ENCODE measurements at places on chromosomes 2 and 18.

DNA sequence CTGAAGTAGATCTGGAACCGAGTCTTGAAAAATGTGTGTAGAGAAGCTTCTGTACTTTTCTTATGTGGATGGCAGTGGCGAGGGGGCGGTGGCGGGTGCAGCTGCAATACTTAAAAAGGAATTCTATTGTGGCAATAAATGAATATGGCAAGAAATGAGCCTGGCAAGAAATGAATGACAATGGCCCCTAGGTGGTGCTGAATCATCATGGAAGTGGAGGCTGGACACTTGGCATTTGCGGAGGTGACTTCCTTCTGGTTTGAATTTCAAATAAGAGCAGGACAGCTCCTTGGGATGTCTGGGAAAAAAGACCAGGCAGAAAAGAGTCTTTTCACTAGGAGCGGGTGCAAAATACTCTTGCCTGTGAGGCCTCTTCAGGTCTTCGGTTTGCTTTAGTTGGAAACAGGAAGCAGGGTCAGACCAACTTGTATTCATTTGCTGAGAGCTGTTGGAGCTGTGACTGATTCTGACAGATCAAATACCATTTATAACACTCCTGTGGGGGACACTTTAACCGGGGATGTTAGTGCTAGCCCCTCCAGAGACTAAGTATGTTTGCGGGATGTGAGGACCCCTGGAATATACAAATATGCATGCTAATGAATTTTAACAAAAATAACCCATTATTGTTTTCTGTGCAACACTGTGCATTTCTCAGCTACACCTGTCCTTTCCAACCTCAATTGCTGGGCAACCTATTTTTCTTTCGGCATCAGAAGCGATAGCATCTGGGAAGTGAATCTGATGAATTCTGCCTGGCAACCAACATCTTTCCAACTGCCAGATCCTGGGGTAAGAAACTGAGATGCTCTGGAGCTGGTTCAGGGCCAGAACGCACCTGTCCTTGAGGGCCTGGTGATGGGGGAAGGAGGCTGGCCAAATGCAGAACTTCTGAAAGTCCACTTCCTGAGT is 35.4 kb downstream of the FASTKD2 start:
- DNase-seq: peak; percentile 58

DNA sequence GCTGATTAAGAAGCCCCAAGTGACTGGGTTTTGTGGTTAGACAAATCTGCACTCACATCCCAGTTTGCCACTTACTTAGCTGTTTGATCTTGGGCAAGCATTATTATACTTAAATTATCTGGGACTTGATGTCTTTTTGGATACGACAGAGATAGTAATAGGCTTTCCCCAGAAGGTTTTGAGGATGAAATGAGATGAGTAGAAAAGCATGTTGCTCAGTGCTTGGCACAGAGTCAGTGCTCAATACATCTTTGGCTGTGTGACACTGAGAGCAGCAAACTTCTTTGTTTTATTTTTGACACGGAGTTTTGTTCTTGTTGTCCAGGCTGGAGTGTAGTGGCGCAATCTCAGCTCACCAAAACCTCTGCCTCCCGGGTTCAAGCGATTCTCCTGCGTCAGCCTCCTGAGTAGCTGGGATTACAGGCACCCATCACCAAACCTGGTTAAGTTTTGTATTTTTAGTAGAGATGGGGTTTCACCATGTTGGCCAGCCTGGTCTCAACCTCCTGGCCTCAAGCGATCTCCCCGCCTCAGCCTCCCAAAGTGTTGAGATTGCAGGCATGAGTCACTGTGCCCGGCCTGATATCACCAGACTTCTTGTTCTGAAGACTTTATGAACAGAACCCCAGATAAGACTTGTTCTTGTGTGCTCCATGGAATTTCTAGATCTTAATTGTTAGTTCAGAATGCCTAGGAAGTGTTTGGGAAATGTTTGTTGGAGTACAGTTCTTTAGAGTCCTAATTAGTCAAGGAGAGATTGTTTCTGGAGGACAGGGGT is 521.2 kb downstream of the SLC4A3 start:
- DNase-seq: no peak

DNA sequence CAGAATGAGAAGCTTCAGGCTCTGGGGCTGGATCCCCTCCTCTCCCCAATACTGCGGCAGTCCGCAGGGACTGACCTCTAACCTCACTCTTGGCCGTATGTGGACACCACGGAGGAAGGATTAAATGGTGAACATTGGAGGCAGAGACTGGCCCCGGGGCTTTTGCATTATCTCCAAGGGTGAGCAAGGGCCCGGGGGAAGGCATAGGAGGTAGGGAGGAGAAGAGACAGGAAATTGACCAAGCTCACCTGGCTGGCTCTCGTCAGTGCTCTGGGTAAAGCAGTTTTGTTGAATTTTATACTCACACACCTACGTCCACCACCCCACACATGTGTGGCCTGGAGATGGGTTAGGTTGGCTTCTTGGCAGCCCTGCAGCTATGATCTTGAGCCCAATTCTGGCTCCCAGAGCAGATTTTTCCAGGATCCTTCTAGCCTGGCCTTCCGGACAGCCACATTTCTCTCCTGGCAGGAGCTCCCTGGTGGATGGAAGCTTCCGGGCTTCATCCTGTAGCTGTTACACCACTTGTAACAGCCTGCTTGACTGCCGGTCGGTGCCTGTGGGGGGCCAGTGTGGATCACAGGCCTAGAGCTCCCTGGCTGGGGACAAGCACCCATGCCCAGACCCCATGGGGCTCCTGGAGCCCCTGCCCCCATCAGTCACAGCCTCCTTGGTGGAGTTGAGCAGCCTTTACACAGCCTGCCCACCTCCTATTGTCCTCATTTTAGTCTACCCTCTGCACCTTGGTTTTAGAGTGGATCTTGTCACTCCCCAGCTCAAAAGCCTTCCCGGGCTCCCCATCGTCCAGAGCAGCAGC is 7.6 kb downstream of the ITM2C start:
- DNase-seq: no peak

- DNase-seq: no peak
These were observed 109.6 kb upstream of the FSIP2 start for GRCh38 chr2:185628985-185629384.

DNA sequence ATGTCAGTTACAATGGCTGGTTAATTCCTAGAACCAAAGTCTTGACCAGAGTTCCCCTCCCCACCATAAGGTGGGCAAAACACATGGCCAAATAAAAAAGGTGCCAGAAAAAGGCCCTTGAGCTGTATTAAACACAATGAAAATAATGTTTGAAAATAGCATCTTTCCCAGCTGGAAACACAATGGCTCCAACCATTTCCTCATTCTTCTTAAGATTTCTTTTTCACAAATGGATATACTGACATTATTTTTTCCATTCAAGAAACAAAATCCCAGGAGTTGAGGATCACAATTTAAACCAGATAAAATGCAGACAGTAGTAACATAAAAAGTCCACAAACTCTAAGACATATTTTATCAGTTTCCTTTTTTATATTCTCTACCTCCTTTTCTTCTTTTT is 143.8 kb downstream of the EXOC6B start:
- DNase-seq: no peak

- DNase-seq: no peak
These were observed 346.1 kb upstream of the PLGLB2 start for GRCh38 chr2:87401726-87402345.

DNA sequence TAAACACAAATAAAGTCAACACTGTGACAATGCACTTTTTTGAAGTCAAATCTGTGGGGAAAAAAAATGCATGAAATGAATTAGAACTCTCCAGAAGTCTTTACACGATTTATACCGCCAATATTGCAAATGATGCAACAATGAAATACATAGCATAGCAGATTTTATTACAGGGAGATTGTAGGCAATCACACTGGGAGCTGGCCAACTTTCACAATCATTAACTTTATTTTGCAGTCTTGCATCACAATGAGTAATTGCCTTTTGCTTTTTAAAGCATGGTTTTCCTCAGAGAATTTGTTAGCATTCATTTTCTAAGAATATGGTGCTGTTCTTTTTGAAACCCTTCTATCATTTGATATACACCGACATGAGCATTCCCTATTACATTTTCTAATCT is 366.4 kb upstream of the FSIP2 start:
- no peak for DNase-seq

- DNase-seq: no peak
These were observed 10.8 kb downstream of the BUB1 start for GRCh38 chr2:110667071-110667470.

DNA sequence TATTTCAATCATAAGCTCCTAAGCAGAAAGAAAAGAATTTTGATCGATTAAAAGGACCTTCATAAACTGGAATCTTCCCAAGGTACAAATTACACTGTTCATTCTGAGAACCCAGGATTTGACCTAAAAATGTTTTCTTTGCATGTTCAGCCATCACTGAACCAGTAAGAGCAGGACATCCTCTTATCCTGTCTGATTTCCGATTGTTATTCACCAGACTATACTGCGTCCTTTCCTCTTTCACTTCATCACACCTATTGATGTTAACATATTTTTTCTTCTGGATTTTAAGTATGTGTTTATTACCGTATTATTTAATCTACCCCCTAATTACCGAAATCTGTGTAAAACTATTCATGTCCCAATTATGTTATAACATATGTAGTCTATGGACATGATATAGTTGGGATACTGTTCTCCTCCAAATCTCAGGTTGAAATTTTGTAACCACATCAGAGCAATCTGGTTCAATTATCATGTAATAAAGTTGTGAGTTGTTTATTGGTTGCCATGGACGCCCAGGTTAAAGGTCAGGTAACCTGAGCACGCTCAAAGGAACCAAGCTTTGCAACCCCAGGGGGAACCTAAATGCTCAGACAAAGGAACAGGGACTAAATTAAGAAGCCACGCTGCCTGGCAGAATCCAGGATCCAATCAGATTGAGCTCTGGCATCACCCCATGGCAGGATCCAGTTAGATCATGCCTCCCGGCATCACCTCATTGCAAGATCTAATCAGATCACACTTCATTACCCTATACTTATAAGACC is 11.6 kb upstream of the TBC1D8 start:
- no peak for DNase-seq

- DNase-seq: no peak
These were observed 482.0 kb upstream of the LRRTM1 start for GRCh38 chr2:80786584-80786983.

GRCh38 chr2:57869758-57870344 is 176.8 kb upstream of the VRK2 start:
- DNase-seq: no peak

- no peak for DNase-seq
These were observed 1.8 kb downstream of the METTL5 start for GRCh38 chr2:169822785-169823392.

GRCh38 chr2:134513465-134513804 is 205.4 kb downstream of the TMEM163 start:
- no peak for DNase-seq

- DNase-seq: peak; percentile 91
These were observed 265.9 kb downstream of the CELF4 start for GRCh38 chr18:37299471-37300304.

- DNase-seq: no peak
These were observed 38.2 kb downstream of the DNAJC10 start for GRCh38 chr2:182754231-182754630.

DNA sequence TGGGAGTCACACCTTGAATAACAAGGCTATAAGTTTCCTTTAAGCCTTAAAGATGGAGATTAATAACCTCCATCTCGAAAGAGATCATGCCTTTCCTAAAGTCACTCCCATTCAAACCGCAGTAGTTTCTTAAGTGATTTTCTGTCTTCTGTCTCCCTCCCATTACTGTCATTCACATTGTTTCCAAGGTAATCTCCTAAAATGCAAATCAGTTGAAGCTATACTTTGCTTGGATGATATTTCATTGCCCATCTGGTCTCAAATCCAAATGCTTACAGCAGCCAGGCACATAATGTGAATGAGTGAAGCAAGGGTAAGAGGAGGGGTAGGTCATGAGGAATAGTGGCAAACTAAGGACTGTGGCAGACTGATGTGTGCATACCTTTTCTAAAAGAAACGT is 116.4 kb downstream of the CCDC141 start:
- no peak for DNase-seq

DNA sequence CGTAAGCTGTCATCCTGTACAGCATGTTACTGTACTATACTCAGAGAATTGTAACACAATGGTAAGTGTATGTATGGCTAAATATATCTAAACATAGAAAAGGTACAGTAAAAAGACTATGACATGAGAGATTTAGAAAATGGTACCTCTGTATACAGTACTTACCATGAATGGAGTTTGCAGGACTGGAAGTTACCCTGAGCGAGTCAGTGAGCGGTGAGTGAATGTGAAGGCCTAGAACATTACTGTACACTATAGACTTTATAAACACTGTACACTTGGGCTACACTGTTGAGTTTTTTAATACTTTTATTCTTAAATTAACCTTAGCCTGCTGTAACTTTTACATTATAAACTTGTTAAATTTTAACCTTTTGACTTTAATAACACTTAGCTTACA is 1.5 kb downstream of the DDX18 start:
- DNase-seq: no peak

GRCh38 chr2:85588236-85588635 is 4.0 kb downstream of the VAMP5 start:
- DNase-seq: no peak

GRCh38 chr2:209942426-209942825 is 60.0 kb upstream of the RPE start:
- no peak for DNase-seq

DNA sequence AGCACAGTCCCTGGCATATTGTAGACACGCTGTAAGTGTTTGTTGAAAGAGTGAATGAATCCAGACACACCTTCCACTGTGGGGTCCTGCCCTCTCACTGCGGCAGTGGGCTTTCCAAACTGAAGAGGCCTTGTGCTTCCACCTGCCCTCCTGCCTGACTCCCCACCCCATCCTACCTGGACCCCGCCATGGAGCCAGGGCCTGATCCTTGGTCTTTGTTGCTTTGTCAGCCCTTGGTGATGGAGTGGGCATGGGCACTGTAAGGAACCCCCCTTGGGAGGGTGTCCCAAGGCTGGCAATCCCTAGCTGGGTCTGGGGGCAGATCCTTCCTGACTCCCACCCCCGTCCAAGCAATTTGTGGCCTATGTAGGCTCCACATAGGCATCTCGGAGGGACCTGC is 33.1 kb downstream of the KLHL29 start:
- DNase-seq: no peak

- DNase-seq: no peak
These were observed 16.7 kb upstream of the DTNB start for GRCh38 chr2:25690058-25690457.

GRCh38 chr2:88010136-88010535 is 6.2 kb downstream of the RNU2-63P start:
- no peak for DNase-seq

GRCh38 chr2:210442457-210442856 is 34.1 kb downstream of the LANCL1 start:
- no peak for DNase-seq

DNA sequence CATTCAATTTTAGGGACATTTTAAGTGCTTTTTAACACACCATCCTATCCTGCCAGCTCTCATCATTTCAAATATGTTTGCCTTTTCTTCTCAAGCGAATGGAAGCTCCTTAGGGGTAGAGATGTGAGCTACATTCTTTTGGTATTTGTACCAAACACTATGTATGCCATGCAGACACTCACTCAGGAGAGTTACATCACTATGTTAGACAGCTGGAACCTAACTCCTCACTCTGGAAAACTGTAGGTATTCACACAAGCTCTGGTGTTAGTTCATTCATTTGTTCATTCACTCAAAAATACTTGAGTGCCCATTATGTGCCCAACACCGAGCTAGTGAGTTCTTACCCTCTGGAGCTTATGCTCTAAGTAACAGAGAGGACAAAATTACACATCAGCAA is 26.4 kb upstream of the RNU4ATAC start:
- DNase-seq: peak; percentile 63

- DNase-seq: peak; percentile 82
These were observed 24.9 kb upstream of the YWHAQ start for GRCh38 chr2:9655441-9656269.

Data from foreskin keratinocyte (primary cell).